NCI-H526 treated with DMSO at 0.1 percent for 48 hours (cell line): ENCODE measurements at places on chromosomes 16 and 17.

DNA sequence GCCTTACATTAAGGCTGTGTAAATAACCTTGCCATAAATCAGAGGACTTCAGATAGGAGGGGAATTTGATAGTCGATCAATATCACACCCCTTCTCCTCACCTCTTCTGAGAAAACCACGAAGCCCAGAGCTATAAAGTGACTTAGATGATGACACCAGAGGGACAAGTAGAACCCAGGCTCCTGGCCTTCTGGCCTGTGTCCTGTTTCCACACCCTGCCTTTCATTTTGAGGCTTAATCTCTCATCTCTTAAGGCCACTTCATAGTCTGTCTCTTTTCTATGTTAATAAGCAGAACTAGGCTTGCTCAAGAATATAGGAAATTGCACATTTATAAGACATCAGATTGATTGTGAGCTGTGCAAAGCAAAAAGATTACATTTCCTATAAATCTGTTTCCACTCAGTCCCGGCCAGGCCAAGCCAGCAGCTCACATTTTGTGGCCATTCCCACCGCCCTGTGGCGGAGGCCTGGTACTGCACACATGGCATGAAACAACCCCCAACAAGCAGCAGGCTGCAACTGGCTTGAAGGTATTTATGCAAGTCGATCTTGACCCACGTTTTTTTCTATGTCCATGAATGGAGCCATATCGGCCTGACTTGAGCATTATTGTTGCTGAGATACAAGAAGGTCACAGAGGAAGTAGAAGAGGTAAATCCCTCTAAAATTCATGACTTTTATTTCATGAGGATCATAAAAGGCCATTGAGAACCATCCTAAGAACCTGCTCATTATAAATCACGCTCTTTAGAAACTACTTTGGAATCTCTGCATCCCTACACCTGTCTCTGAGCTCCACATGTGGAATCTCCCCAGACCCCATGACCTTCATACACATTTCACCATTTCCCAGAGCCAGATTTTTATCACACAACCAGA lies 93.7 kb downstream of the PMP22 start:
- DNase-seq, result no peak

DNA sequence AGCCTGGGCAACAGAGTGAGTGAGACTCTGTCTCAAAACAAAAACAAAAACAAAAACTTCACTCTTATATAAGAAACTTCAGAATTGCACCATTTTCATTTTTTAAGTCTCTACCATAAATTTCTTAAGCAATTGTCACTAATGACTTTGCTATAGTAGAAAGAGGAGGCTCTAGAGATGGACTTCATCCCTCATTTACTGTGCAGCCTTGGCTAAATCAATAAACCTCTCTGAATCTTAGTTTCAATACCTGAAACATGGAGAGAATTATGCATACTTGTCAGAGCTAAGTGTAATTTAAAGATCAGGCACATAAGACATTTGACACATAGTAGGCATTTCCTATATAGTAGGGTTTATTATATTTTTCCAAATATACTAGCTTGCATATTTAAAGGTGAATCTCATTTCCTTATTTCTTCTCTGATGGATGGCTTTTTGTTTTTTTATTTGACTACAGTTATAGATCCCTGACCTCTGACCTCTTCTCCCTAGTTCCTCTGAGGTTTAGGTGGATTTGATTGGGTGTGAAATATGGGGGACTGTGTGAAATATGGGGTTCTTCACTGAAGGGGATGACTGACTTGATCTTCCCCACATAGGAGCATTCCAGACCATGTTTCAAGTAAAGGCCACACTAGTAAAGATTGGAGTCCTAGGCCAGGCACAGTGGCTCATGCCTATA lies 2.7 kb downstream of the CCL5 start:
- no peak for DNase-seq

- no peak for DNase-seq
Measured at GRCh38 chr17:83057793-83058265, 21.6 kb upstream of the METRNL start.

DNA sequence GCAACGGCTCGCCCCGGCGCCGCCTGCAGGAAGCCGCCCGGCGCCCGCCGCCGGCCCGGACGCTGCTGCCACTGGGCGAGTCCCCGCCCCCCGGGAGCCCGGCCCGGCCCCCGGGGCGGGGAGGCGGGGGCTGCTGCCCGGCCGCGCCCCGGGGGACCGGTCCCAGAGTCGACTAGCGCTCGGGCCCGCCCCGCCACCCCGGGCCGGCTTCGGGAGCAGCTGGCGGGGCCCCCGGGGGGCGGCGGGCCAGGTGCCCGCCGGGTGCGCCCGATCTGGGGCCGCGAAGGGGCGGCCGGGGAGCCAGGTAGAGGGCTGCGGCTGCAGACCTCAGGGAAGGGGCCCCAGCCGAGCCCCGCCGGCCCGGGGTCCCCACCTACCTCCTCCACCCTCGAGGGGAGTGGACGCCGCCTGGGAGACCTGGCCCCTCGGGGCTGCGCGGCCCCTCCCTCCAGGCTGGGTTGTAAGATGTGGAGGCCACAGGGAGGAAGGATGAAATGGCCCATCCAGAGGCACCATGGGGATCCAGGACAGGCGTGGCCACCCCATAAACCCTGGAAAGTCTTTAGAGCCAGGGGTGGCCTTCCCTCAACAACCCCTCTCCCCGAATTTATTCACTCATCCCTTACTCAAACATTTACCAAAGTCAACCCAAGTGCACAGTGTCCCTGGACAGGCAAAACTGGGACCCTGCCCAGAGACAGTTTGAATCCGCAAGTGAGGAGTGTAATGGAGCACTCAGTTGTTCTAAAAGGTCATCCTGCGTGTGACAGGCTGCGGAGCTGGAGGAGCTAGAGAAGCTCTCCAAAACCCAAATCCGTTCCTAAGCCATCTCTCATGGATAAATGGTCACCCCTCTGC lies at the start of gene CDYL2:
CDYL2 (minus strand) TSS at position 73 of the 858 bp plus-strand sequence. CDS start 425 bp downstream, outside the sequence.
- no peak for DNase-seq

DNA sequence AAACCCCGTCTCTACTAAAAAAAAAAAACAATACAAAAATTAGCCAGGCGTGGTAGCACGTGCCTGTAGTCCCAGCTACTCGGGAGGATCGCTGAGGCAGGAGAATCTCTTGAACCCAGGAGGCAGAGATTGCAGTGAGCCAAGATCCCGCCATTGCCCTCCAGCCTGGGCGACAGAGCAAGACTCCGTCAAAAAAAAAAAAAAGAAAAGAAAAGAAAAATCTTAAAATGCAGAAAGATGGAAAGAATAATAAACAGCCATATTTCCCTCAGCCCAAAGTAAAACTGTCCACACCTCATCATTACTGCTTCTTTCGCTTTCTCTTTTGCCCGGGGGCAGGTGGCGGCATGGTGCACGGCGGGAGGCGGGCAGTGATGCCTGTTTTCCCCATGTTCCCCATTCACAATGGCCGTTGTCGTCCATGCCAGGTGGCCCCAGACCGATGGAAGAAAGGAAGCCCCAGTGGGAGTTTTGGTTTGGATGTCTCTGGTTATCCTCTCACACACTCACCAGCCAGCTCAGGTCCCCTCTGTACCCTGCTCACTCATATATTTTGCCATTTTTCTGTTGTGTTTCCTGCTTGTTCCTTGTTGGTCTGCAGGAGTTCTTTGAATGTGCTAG lies 37.0 kb upstream of the PEMT start:
- no peak for DNase-seq

DNA sequence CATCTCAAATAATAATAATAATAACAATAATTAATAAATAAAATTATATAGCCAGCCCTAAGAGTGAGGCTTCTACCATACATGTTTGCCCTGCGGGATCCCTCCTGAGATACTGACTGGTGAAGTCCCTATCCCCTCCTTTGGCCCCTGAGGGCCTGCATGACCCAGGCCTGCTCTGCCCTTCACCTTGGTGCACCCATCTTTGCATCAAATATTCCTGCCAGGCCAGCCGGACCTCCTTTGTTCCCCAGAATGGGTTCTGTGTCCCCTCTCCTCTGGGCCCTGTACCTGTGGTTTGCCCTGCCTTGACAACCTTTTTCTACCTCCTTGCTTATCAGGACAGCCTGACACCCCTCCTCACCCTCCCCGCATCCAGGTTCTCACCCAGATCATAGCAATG lies 2.0 kb upstream of the RNF112 start:
- no peak for DNase-seq

- no peak for DNase-seq
Measured at GRCh38 chr17:74446551-74447500, 14.9 kb downstream of the GPRC5C start.

- DNase-seq, result no peak
Measured at GRCh38 chr17:69268543-69269014, 40.0 kb upstream of the ABCA10 start.

DNA sequence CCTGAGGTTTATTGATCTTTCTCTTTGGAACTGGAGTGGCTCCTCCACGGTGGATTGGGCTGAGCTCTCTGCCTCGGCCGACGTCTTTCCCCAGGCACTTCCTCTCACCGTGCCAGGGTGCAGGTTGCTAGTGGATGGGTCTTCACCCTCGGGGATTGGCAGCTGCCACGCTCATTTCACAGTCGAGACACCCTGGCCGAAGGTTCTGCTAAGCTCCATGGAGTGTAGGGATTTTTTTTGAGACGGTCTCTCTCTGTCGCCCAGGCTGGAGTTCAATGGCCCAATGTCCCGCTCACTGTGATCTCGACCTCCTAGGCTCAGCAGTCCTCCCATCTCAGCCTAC lies 280.8 kb downstream of the SEC14L1 start:
- no peak for DNase-seq

GRCh38 chr17:32493571-32493970 lies 6.8 kb downstream of the CDK5R1 start:
- no peak for DNase-seq

- DNase-seq, result no peak
Measured at GRCh38 chr17:35769895-35770486, 9.3 kb downstream of the C17orf50 start.

GRCh38 chr16:81040131-81040530 lies 4.5 kb downstream of the ATMIN start:
- DNase-seq, result no peak

DNA sequence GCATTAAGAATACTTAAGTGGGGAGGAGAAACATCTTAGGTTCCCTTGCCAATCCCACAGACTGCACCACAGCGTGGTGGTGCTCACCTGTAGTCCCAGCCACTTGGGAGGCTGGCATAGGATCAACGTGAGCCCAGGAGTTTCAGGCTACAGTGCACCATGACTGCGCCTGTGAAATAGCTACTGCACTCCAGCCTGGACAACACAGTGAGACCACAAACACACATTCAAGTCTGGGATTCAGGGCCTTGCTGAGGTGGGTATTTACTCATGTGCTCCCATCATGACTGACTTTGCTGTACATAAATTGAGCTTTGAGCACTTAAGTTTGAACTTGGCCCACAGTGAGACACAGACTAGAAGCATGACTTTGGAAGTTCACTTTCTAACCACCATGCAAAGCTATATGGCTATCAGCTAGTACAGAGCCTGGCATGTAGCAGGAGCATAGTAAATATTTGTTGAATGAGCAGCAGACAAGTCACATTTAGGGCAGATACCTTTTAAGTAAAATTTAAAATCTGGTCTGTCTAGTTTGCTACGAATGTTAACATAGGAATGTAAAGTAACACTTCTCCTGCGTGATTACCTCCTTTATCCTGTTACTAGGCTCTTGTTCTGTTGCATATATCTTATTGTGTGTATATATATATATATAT lies 33.5 kb downstream of the CEP95 start:
- DNase-seq, result no peak

DNA sequence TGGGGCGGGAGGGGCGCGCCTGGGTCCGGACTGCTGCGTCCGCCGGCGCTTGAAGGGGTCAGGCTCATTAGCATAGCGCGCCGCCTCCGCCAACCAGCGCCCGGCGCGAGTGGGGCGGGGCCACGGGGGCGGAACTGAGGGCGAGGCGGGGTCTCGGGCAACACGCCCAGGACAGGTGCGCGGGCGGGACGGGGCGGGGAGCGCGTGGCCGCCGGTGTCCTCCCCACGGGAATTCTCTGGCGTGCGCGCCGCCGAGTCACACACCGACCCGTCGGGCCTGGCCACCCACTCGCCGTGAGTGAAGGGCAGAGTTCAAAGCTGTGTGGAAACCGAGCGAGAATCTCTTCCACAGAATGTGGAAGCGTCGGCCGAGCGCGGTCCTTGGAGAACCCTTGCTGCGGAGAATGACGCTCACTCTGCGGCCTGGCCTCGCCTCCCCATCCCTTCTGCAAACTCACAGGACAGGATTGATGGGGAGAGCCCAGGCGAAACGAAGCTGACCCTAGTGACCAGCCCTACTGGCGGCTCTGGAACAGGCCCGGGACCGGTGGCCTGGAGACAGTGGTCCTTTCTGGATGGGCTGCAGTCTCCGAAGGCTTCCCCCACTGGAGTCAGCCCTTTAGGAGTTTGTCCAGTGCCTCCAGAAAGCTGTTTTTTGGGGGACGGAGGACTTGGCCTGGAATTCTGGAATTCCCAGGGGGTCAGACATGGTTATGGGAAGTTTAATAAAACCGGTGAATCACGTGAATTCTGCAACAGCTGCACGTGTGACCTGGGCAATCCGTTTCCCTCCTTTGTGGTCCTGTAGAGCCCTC lies at the start of gene SNAI3:
SNAI3 (minus strand) TSS at position 69 of the 815 bp plus-strand sequence. CDS start 101 bp downstream, outside the sequence.
- peak; percentile 39 for DNase-seq

GRCh38 chr16:50607970-50608557 lies 59.9 kb downstream of the NKD1 start:
- no peak for DNase-seq
